8988T (cell line): ENCODE measurements at places on chromosomes 2 and 18.

GRCh38 chr2:63778391-63778790, 63.3 kb upstream of the UGP2 start:
- no peak for DNase-seq

DNA sequence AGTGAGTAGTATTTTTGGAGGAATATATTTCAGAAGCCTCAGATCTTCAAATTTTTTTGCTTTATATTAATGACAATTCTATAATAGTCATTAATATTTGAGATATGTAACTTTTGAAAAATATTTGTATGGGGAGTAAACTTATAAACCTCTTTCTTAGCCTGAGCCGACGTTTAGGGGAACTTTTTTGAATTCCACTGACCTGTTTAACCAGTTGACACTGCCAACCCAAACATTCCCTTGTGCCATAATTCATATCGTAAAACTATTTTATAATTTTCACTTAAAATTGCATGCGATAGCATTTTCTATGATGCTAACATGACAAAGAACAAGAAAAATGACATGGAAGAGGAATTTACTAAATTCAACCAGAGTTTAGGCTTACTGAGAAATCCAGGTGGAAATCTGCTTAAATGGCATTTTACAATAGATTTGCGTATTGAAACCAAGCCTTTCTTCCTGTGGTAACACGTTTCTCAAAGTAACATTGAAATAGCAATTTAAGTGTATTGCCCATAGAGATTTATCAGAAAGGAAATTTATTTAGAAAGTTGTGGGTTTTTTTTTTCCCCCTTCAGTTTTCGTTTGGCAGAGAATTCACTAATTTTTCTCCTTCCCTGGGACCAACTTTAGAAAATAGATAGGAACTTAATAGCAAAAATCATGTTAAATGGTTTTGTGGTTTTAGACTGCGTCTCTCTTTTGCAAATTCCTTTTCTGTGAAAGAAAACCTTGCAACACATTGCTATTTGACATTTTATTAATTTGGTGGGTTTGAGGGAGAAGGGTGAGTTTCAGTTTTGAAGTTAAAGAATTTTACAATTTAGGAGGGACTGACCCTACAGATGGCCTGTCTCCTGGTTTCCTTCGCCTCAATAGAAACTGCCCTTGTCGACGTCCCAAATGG, 77.4 kb downstream of the TANC1 start:
- DNase-seq: no peak

DNA sequence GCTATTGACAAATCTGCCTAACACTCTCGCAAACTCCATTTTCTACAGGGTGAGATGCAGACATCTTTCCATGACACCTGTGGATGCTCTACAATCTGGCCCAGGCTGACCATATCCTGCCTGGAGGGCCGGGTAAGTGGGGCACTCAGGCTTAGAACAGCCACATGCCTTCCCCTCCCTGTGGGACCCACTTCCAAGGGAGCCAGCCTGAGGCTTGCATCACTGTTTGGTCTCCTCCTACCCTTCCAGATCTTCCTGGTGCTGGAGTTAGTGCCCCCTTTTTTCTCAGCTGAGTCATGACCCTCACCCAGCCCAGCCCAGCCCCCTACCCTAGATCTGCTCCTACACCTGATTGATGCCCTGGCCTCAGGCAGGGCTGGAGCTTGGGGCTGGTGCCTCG, 150.2 kb upstream of the MSH6 start:
- no peak for DNase-seq

GRCh38 chr2:46841621-46842020, 74.0 kb downstream of the MCFD2 start:
- no peak for DNase-seq

DNA sequence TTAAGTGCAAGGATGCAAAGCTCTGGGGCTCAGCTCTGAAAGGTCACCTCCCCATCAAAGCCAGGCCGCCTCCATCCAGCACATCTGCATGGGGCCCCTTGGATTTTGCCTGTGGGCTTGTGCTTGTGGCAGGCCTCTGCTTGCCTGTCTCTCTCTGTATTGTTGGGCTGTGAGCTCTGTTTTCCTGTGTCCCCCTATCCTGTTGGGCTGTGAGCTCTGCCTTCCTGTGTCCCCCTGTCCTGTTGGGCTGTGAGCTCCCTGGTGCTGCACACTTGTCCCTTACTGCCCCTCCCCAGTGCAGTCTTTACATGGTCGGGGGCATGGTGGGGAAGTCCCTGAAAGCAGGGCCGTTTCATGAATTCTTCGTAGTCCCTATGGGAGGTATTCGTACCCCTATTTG, 49.2 kb upstream of the PDIA6 start:
- DNase-seq: no peak

- no peak for DNase-seq
These were observed 251.4 kb upstream of the ZEB2 start for GRCh38 chr2:144771348-144771747.
